Heart left ventricle (tissue), 16 donors: ENCODE measurements at places on chromosomes 2 and 18. TPM values are rescaled to one million over a fixed set of nuclear protein-coding genes. Genes with fewer than 3 reads are reported as not detected.

DNA sequence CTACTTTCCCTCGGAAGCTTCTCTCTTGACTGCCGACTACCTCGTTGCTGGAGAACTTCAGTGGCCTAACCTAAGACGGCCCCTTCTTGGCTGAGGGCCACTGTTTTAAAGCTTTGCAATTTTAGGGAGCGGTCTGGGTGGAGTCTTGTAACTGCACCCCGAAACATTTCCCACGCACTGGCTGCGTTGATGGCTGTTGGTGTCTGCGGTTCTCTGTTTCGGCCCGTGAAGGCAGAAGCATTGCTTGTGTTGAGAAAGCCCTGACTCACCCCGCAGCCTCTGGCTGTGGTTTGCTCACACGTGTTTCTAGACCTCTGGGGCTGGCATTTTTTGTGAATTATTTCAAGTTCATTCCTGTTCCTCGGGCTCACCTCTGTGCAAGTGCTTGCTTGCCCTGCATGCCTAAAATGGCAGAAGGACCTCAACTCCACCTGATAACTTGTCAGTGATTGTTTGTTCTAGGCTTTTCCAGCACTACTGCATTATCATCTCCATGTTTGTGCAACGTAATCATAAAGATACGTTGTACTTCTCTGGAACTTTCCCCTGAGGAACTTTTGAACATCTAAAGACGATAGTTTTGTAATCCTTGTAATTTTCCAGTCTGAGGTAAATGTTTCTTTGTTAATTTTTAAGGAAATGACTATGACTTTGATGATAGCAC is 94.2 kb upstream of the DLX2 start:
- peak; percentile 65 for DNase-seq

DNA sequence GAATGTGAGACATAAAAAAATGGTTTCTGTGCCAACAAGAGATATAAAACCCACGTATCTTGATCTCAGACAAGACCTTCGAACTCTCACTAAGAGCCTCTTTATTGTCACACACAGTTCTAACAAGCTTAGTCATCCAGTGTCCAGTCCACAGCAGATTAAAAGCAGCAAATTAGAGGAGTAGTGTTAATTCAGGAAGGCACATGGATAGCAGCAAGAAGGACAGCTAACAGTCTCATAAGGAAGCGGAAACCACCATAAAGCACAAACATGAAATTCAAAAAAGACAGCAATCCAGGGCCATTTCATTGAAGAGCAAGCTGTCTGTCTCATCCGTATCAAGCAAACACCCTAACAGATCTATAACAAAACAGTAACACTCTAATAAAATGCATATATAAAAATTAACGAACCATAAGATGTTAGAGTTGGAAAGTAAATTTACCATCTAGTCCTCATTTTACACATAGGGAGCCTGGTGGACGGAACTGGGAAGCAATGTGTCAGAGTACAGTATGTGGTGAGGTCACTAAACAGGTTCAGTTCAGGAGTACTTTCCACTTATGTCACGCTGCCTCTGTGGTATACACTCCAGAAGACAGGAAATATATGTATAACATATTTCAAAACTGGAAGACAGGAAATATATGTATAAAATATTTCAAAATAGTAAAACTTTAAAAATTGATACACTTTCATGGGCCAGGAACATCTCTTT is 18.3 kb downstream of the AAK1 start:
- no peak for DNase-seq

- DNase-seq = no peak
These were observed 677.0 kb downstream of the RNF144A start for GRCh38 chr2:7594211-7594610.

DNA sequence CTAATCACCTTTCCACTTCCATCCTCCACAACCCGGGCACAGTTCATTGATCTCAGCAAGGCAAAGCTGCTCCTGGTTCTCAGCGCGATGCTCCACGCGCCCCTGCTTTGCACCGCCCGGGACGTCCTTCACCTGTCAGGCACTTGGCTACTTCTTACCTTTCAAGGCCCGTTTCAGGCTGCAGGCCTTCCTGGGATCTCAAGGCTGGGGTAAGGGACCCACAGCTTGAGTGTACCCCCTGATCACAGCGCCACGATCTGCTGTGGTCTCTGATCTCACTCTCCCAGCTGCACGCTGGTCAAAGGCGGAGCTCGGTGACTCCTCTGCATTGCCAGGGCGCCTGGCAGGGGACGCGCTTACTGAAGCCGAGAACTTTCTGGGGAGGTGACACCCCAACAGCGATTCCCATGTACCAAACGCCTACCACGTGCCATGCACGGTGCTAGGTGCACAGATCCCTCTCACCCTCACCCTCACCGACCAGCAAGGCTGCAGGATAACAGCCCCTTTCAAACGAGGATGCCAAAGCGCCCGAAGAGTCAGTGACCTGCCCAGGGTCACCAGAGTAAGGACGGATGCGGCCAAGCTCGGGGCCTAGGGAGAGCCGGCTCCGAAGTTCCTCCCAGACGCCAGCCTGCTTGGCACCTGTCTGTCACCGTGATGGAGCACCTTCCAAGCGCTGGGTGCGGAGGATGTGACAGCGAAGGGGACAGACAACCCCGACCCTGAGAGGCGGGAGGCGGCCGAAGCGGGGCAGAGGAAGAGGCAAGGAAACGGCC is 818 bp downstream of the ITGB1BP1 start:
- DNase-seq = peak; percentile 60

GRCh38 chr2:80132281-80132680 is 172.3 kb downstream of the LRRTM1 start:
- no peak for DNase-seq

DNA sequence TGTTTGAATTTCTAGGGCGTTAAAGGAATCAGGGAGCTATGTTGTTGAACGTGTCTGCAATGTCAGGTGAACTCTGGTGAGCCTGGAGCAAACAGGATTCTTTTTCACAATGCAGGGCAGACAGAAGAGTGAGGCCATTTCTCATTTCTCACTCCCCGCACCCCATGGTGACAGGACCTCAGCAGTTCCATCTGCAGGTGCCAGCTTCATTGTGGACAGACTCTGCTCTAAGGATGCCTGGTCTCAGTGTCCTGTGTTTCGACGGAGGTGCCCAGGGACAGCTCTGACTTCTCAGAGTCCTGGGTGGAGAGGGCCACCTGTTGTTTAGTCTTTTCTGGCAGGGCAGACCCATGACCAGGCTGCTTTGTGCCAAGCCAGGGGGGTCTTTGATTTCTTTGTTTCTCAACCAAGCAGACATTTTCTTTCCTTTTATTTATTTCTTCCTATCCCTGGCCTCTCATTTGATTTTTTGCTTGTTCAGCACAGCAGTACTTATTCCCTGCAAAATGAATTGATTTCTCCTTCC is 201.5 kb downstream of the RNF144A start:
- no peak for DNase-seq

- peak; percentile 37 for DNase-seq
These were observed 110.7 kb downstream of the KLHL29 start for GRCh38 chr2:23495661-23496114.

- no peak for DNase-seq
These were observed 52.6 kb downstream of the TRAPPC12 start for GRCh38 chr2:3432067-3432466.

DNA sequence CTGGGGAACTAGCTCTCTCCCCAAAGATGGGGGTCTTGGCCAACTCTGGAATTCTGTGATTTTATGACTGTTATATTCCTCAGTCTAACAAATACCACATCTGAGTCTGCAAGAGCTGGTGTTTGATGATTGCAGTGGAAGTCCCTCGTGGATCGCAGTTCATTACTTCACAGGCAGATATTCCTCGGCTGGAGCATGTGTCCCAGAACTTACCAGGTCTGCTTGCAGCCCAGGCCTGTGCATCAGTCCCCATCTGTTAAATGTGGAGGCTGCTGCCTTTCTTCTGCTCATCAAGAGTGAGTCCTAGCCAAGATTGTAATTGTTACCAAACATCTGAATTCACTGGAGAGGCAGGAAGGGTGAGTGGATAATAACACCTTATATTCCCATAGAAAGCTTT is 55.5 kb downstream of the PRKCE start:
- no peak for DNase-seq

GRCh38 chr2:229456091-229456490 is 185.0 kb upstream of the PID1 start:
- no peak for DNase-seq

DNA sequence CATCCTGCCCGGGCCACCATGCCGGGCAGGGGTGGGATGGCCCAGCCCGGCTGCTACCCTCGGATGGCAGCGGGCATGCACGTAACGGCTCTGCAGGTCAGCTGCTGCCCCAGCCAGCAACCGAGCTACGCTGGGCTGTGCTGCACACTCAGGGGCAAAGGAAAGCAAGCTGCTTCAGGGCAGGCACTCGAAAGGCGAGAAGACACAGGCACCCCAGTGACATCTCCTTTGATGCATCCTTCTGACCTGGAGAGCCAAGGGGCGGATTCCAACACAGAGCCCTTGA is 8.8 kb downstream of the HDAC4 start:
- DNase-seq = no peak

- no peak for DNase-seq
These were observed 38.4 kb downstream of the EIF4E2 start for GRCh38 chr2:232588680-232589585.

GRCh38 chr2:215338883-215339679 is 27.2 kb downstream of the ATIC start:
- no peak for DNase-seq

- DNase-seq = no peak
These were observed 1023.2 kb upstream of the ZEB2 start for GRCh38 chr2:145543155-145543554.

DNA sequence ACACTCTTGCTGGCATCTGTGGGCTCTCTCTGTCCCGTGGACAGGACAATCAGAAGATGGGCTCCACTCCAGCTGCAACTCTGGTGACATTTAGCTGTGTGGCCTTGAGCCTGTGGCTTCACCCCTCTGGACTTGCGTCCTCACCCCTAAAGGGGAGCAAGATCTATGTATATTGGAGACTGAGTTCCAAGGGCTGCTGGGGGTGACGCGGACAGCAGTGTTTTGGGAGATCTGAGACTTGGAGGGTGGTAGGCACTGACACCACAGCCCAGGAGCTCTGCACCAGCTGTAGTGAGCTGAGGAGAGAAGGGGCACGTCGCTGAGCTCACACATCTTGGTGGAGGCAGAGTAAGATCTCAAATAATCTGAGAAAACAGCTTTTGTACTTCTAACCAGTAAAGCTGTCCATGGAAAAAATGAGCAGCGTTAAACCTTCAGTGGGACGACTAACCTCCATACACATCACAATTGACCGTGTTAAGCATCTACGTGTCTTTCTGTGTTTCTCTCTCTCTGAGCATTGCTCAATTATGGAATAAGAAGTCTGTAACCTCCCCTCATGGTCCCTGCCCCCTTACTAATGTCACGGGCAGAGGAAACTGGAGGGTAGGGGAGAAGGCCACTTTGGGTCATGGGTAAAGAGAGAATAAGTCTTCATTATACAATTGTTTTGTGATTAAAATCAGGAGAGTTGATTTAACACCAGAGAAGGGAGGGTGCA is 85.8 kb downstream of the SH3RF3 start:
- DNase-seq = no peak

GRCh38 chr2:96651793-96652192 is 9.2 kb downstream of the FER1L5 start:
- no peak for DNase-seq

Gene BMP10
- not detected for polyA plus RNA-seq

Gene C1QL2
- not detected for polyA plus RNA-seq

Gene MEP1B
- not detected for polyA plus RNA-seq
